ENCODE measurements at places on chromosomes 6 and 20.

DNA sequence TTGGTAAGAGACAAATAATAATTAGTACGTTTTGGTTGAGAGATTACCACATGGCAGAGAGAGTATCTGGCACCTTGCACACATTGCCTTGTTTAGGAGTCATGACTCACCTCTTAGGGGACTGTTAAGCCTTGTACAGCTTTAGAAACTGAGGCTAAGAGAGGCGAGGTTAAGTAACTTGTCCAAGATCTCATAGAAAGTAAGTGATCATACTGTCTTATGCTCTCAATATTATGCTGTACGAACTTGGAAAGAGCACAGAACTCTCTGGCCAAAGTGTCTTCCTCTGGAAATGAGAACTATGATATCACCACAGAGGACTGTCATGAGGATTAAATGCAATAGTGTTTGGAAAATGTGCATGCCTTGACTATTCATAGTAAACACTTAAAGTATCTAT, 249.0 kb downstream of the UTRN start:
- DNase-seq: peak; percentile 5

DNA sequence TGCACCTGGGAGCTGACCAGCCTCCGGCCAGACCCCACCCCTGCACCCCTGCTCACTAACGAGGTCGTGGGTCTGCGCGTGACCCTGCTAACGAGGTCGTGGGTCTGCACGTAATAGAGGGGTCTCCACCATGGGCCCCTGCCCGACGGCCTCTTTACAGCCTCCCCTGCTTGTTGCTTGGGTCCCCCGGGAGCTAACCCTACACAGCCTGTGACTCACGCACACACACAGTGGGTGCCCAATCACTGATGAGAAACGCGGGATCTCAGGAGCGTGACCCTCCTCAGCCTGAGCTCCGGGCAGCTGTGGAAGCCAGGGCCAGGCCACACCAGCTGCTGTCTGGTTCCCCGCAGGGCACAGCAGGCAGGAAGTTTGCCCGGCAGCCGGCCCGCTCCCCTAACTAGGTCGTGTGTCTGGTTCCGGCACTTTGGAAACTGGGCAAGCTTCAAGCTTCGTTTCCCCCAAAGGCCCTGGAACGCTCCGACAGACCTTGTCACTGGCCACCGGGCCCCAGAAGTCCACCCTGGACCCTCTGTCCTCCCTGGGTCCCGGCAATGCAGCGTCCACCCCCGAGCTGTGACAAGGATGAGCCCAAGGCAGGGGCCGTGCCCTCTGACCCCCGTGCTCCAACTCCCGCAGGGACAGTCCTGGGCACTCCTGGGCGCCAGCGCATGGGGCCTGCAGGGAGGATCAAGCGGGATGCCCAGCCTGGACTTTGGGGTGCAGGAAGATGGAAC, 767 bp downstream of the PTK6 start:
- DNase-seq: peak; percentile 63

- no peak for DNase-seq
Measured at GRCh38 chr6:105755885-105756284, 330.3 kb upstream of the PRDM1 start.

DNA sequence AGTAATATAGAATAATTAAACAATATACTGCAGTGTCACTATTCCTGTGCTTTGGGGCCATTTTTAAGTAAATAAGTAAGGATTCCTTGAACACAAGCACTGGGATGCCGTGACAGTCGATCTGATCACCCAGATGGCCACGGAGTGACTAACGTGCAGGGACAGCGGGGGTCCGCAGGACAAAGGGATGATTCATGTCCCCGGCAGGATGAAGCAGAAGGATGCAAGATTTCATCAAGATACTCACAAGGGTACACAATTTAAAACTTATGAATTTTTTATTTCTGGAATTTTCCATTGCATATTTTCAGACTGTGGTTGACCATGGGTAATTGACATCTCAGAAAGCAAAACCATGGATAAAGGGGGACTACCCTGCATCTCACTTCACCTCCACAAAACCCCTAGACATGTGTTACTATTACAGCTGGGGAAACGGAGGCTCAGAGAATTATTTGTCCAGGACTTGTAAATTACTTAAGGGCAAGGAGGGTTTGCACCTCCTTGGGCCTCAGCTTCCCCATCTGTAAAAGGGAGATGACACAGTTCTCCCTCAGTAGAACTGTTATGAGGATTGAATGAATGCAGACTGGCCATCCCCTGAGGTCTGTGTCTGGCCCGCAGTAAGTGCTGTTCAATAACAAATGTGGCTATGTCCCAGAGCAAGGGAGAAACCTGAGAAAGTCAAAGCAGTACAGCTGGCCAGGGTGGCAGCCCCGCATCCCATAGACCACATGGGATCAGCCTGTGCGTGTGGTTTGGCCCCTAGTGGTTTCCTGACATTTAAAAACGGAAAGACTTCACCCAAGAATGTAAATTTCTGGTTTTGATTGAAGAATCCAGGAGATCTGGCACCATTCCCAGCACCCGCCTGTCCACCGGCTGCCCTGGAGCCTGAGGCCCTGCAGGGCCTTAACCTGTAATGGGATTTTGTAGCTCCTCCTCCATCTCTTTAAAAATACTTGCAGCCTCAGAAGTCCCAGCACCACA, 235.5 kb downstream of the BMP7 start:
- DNase-seq: no peak

DNA sequence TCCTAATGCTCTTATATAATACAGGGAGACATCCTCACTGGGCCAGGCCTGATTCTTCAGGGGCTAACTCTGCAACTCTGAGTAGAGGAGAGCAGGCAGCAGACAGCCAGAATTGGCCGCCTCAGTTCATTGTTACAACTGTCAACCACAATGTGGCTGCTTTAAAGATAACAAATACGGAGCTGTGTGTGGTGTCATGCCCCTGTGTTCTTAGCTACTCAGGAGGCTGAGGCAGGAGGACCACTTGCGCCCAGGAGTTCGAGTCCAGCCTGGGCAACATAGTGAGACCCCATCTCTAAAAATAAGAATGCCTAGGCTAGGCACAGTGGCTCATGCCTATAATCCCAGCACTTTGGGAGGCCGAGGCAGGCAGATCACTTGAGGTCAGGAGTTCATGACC, 34.3 kb downstream of the CEP250 start:
- DNase-seq: no peak

DNA sequence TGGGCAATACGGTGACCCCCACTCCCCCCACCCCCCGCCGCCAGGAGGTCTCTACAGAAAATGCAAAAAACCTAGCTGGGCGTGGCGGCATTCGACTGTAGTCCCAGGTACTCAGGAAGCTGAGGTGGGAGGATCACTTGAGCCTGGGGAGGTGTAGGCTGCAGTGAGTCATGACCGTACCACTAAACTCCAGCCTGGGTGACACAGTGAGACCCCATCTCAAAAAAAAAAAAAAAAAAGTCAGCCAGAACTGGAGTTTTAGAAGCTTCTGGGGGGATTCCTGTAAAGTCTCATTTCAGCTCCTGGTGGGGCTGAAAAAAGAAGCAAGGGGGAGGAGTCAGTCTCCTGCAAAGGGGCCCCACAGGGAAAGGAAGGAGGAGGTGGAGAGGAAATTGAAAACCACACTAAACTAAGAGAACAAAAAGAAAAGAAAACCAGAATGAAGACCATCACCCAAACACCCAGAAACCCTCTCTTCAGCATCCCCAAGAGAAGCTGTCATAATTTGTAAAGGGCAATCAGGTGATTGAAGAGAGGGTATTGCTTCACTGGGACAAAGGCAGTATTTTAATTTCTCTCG, 50.4 kb downstream of the NOL4L start:
- DNase-seq: no peak

DNA sequence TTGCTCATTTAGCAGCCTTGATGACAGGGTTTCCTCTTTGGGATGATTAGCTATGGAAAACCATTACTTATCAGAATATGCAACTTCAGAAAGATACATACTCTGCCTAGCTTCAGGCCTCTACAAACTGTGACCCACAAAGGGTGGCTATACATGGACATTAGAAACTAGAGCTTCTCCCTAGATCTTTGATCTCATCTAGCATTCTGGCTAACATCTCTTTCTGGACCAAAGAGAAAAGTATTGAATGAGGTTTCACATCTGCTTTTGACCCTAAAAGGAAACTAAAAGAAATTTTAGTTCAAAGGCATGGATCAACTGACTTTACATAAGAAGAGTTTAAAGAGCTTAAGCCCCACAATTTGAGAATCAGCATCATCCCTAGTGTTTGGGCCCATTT, 12.4 kb upstream of the HMGN3 start:
- no peak for DNase-seq

DNA sequence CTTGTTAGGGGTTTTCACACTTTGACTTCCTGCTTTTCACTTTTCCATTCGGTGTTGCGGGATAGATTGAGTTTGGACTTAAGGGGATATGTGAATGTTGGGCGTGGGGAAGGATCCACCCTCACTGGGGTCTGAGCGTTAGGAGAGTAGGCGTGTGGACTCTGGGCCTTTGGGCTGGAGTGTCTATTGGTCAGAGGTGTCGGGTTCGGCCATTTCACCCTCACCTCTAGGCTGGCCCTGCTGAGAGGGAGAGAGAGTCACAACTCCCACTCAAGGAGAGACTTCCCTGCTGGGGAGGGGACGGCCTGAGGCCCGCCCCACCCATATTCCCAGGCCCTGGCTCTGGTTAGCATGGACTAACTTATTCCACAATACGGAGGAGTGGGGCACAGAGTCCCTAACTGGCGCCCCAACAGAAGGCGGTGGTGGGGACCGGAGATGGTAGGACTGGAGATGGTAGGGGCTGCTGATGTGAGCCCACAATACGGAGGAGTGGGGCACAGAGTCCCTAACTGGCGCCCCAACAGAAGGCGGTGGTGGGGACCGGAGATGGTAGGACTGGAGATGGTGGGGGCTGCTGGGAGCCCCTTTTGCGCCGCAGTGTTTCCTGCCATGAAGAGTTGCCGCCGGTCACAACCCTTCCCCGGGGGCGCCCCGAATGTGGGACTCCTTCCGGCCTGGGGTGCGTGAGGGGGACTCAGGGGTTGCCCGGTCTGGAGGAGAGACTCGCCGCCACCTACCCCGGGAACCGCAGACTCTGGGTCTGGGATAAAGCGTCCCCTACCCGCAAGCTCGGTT, 1.4 kb upstream of the PTPRA start:
- no peak for DNase-seq

- peak; percentile 2 for DNase-seq
Measured at GRCh38 chr6:45272626-45273025, 55.5 kb upstream of the RUNX2 start.

GRCh38 chr6:125528621-125529041, 220.8 kb upstream of the HEY2 start:
- DNase-seq: no peak

DNA sequence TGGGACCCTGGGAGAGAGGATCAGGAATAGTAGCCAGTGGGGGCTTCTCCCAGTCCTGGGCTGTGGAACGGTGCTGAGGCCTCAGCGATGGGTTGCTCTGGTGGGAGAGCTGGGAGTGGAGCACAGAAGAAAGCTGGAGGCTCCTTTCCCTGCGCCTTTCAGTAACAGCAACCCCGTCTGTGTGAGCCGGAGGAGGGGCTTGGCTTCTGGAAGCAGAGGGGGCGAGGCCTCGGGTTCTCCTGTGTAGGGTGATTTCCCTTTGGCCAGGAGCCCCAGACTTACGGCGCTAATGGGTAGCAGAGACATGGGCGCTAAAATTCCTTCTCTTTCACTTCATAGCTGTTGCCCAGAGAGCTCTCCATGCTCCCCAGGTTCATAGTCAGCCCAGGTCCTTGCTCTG, 55.0 kb downstream of the DAAM2 start:
- peak; percentile 17 for DNase-seq

DNA sequence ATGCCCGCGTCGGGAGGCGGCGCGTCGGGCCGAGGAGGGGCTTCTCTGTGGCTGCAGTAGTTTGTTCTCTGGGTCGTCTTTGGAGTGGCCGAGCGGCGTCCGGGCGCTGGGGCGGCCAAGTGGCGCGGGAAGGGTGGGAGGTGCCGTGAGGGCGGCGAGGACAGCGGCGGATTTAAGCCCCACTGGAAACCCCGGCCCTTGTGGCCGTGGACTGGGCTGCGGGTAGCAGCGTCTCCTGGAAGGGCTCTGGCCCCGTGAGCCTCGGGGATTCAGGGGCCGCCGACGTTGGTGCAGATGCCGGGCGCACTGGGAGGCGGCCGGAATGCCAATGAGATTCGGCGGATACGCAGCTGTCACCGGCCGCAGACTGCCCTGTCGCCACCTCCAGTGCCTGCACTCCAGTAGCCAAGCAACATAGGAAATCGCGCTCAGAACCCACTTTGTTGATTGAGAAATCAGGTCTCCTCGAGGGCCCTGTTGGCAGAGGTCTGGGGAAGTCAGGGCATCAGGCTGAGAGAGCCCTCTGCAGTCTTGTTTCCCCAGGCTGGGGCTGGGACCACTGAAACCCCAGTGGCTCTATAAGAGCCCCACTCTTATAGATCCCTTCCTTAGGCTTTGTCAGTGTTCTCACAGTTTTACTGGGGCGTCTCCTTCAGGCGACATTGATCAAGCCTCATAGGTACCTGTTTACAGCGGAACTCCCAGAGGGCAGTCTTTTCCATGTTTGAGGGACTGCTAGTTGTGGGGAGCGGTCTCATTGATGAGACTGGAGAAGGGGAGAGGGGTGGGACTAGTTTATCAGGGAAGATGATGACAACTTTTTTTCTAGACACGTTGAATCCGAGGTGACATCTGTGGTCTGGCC, 642 bp downstream of the GZF1 start:
- DNase-seq: no peak

GRCh38 chr6:42251911-42252637, 34.4 kb upstream of the MRPS10 start:
- DNase-seq: peak; percentile 74

DNA sequence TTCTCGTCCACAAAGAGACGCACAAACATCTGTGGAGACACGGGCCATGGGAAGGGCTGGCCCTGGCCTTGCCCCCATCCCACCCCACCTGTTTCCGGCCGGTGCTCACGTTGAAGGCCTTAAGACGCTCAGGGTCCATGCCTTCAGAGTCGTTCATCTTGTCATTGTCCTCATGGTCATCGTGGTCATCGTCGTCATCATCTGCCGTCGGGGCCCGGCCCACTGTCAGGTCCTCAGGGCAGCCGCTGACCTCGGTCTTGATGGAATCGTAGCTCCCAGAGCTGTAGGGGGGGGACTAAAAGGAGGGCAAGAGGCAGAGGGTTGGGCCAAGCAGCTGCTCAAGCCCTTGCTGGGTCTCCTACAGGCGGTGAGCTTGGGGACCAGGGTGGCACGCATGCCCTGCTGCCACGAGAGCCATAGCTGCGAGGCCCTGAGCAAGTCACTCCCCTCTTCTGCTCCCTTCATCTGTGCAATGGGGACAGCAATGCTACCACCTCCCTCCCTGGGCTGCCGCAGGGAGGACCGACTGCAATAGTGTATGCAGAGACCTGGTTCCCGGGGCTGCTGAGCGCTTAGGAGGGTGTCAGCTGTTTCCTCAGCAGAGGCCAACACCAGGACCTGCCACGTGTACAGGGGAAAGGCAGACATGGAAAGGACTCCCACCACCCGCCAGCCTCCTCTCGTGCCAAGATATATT, 95.5 kb downstream of the ASXL1 start:
- no peak for DNase-seq
